ENCODE measurements at places on chromosomes 6 and 20.

GRCh38 chr20:19205981-19206396, 6.5 kb upstream of the SLC24A3 start:
- peak; percentile 44 for DNase-seq

GRCh38 chr20:62843656-62844055, 18.0 kb downstream of the TCFL5 start:
- DNase-seq: no peak

DNA sequence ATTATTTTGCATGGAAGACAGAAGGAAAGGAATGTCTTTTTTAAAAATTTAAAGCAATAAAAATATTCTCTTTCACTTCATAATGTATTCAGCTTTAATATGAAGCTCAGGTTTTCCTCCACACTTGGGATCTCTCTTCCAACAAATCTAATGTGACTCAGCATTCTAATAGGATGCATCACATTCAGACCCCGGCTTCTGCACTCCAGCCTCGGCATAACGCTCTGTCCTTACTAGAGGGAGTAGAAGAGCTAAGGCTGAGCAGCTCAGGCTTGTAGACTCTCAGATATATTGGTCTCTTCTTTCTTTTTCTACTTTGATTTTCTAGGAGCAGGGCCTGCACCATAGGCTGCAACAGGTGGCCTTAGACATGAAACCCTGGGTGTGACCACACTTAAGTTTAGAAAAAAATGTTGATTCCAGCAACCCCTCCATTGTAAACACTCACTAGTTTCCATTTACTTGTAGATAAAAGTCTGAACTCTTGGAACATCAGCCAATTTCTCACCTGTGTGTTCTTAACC, 161.7 kb downstream of the PAK5 start:
- no peak for DNase-seq

DNA sequence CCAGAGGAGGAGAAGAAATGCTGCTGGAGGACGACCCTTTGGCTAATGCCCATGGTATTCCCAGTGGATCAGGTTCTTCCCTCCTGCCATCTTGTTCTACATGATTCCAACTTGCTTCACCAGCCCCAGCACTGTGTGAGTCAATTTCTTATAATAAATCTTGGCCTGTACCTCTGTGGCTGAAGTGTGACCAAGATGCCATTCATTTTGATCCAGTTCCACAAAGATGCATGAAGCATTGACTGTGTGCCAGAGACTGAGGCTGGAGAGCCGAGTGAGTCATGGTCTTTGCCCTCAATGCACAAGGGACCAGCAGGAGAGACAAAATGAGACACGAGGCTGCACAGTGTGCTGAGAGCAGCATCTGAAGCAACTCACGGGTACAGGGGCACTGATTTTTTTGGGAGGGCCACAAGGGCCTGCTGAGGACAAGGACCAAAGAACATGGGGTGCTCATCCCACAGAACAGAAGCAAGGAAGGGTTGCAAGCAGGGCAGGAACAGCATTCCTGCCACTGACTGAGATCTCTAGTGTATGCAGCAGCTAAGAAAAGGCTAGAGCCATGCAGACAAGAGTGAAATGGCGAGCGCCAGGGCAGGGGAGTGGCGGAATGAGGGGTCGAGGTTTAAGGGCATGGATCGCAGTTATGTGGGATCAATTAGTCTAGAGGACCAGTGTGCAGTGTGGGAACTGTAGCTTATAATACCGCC, 207.0 kb downstream of the THBS2 start:
- peak; percentile 55 for DNase-seq

- no peak for DNase-seq
Observed at GRCh38 chr6:36428911-36429310, 13.7 kb downstream of the PXT1 start.

GRCh38 chr6:153083869-153084268, 47.2 kb downstream of the RGS17 start:
- DNase-seq: no peak

DNA sequence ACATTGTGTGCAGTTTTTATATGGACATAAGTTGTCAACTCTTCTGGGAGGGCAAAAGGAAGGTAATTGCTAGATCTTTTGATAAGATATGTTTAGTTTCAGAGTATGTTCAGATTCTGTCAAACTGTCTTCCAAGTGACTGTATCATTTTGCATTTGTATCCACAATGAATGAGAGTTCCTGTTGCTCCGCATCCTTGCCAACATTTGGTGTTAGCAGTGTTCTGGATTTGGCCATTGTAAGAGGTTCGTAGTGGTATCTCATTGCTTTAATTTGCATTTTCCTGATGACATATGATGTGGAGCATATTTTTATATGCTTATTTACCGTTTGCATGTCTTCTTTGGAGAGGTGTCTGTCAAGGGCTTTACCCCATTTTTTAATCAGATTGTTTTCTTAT, 150.2 kb downstream of the CDKAL1 start:
- DNase-seq: no peak

DNA sequence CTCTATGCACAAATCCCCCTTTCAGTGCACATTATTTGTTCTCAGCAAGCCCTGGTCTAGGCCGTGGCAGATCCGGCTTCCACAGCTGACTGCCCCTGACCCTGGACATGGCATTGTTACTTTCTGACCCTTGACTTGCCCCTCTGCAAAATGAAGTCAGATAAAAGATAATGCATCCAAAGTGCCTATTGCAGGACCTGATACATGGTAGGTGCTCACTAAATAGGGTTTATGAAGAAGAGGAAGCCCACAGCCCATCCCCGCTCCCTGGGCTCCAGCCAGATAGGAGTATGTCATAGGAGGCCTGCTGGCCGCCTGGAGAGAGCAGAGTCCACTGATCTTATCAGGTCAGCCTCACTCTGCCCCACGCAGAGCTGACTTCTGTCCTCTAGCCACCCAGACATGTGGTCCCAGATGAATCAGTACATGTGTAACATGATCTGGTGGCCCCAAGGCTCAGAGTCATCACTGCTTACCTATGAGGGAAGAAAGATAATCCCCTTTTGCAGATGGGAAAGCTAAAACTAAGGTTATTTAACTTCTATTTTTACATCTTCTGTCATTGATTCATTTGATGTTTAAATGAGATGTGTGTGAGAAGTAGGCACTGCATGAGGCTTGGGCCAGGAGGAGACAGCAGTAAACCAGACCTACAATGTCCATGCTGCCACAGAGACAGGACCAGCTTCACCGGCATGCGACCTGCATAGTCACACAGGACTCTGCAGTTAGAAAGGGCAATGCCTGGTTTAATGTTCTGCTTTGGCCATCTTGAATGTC, 20.4 kb downstream of the MAFB start:
- peak; percentile 16 for DNase-seq

DNA sequence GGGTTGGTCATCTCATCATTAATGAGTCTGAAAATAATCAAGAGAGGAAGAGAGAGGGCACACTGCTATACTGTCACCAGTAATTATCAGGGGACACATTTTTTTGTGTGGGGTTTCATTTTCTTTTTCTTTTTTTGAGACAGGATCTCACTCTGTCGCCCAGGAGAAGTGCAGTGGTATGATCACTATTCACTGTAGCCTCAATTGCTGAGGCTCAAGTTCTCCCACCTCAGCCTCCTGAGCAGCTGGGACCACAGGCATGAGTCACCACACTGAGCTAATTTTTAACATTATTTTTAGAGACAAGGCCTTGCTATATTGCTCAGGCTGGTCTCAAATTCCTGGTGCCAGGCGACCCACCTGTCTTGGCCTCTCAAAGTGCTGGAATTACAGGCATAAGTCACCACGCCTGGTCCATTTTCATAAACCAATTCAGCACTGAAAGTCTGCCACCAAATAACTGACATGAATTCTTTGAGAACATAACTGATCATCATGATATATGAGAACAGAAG, 43.3 kb downstream of the EPHA7 start:
- no peak for DNase-seq

- no peak for DNase-seq
Observed at GRCh38 chr6:160222491-160222890, 36.1 kb downstream of the SLC22A2 start.

DNA sequence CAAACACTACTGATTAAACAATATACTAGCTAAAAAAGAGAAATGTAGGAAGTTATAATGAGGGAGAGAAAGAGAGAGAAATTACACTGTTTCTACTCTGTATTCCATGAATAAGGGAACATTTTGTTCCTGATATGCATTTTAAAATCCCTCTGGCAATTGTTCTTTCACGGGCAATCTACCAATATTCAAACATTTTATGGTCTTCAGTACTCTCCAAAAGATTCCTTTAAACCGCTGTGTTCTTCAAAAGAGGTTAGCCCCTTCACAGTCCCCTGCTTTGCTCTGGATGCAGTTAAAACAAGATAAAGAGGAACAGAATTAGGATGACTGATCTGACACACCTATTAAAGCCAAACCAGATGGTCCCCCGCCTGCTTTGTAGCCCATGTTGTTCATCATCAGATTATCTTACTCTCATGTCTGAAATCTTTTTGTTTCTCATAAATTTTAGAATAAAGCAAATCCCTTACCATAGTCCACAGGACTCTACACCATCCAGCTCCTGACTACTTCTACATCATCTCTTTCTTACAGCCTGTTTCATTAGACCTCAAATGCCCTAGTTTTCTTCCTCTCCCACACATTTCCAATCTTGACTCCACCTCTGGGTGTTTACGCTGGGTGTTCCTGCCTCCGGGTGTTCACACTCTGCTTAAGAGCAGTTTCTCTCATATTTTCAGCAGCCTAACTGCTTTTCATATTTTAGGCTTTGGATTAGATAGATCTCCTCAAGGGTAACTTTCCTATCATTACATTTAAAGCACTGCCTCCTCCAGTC, 399.7 kb downstream of the COL12A1 start:
- no peak for DNase-seq

- DNase-seq: no peak
Observed at GRCh38 chr6:38352636-38353035, 287.1 kb downstream of the BTBD9 start.

- peak; percentile 79 for DNase-seq
Observed at GRCh38 chr20:37902504-37903313, at the start of gene VSTM2L. Gene VSTM2L, plus strand, starts transcription at chr20:37903127. Its CDS starts 224 bp downstream, at chr20:37903351.

- no peak for DNase-seq
Observed at GRCh38 chr6:6543181-6543879, 45.2 kb upstream of the LY86 start.

- DNase-seq: no peak
Observed at GRCh38 chr20:47727170-47727880, 58.0 kb downstream of the SULF2 start.

DNA sequence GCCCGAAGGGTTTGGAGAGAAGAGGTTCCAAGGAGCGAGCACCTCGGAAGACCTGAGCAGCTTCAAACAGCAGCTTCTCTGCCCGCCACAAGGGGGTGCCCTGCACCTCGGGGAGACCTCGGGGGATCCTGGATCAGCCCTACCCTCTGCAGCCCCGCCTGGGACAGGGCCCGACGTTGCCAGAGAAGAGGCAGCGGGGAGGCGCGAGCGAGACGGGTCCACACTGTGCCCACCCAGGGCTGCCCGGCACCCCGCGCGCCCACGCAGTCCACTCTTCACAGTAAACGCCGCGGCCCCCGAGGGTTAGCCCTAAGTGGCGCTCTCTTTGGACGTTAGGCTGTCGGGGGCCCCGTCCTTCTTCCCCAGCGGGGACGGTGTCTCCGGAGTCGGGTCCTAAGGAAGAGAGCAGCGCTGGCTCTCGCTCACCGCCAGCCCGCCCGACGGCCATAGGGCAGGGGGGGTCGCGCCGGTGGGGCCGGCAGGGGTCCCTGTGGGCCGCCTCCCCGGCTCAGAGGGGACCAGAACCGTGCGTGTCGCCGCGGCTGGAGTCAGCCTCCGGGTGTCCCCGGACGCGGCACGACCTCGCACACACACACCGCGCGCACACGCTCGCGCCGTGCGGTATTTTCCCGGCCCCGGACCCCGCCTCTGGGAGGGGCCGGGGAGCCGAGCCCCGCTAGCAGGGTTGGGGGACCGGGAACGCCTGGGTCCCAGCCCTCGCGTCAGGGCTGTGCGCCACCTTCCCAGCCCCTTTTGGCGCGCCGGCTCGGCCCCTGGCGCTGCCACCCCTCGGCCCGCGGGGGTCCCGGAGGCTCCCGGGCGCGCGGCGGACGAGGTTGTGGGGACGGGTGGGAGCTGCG, 929 bp downstream of the CDH22 start:
- DNase-seq: peak; percentile 50

DNA sequence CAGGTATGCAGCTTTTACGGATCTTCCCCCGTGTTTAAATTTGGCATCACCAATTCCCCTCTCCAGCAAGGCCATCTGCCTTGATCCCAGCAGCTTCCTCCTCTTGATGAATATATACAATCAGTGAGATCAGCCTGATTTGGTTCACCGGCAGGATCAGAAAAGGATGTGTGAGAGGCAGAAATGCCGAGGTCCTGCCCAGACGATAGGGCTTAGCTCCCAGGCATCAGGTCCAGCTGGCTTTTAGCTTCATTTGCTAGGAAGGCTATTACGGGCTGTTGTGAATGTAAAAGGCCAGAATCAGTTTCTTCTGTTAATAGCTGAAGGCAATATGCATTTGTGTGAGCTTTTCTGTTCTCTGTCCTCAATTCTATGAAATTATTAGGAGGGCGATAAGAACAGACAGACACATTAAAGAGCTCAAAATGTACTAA, 372.8 kb downstream of the BTBD9 start:
- peak; percentile 45 for DNase-seq

DNA sequence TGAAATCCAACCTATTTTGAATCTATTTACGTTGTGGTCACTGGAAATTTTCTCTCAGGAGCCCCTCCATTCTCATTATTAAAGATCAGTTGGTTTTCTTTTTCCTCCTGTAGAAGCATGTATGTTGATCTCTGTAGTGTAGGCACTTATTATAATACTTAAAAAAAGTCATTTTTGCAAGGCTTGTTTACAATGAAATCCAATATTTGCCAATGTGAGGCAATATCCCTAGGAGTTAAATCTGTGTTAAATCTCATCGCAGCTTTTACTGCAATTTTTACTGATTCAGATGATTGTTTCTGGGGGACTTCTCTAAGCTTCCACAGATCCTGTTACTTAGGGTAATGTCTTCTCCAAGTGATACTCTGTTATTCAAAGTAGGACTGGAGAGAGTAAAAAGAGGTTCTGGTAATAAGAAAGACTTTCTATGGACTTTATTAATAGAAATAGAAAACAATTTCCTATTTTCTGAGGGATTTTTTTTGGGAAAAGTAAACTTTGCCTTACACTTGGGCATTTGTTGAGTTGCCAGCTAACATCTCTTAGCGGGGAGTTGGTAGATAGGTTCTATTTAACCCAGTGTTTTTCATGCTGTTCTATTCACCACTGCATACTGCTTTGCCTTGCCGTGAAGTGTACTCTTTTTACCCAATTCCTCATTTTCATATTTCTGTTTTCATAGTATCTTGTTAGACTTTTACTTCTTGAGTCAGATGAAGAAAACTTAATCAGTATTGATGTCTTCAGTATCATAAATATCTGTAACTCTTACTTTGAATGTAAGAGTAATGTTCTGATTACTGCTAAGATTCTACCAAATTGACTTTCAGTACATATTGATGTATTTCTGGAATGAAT, 48.6 kb downstream of the CDKAL1 start:
- no peak for DNase-seq

DNA sequence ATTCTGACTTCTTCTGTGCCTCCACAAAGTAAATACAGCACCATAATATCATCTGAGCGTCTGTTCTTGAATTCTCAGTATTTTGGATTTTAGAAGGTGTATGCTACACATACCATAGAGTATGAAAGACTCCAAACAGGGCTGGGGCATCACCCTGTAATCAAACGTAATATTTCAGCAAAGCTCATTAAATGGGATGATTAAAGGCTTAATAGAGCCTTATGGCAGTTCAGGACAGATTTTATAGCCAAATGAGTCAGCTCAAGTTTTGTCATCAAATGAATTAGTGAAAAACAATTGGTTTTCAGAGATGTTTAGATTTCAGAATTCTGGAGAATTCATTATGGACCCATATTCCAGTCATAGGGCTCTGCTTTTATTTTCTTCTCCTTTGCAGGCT, 68.9 kb downstream of the TULP4 start:
- no peak for DNase-seq

GRCh38 chr6:119517428-119517827, 167.9 kb upstream of the MAN1A1 start:
- DNase-seq: no peak

GRCh38 chr6:127182501-127182900, 64.0 kb downstream of the RSPO3 start:
- peak; percentile 74 for DNase-seq
